ENCODE measurements at places on chromosomes 1 and 21.

- DNase-seq, result no peak
These were observed 74.3 kb upstream of the CAPZB start for GRCh38 chr1:19559641-19560040.

DNA sequence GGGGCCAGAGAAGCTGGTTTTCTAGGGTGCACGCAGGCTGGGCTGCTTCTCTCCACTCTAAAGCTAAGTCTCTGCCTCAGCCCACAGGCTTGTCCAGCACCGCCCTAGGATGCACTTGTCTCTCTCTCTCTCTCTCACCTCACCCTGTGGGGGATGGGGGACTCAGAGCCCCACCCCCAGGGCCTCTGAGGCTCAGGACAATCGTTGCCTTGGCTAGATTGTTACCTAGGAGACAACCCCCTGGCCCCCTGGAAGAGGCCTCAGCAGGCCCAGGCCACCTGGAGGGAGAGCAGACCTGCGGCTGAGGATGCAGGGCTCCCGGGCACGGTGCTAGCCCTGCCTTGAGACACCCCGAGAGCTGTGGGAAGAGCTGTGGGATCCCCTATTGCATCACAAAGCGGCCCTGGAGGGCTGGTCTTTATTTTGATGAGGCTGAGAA is at the start of gene ACTRT2:
TSS of gene ACTRT2 (plus strand) at position 235 of the 439 bp plus-strand sequence. CDS start 220 bp downstream, outside the sequence.
- no peak for DNase-seq

GRCh38 chr1:24093732-24094131 is 18.2 kb downstream of the MYOM3 start:
- no peak for DNase-seq

- DNase-seq, result no peak
These were observed 3.0 kb upstream of the PKN2 start for GRCh38 chr1:88680911-88681622.

GRCh38 chr1:16267690-16268180 is 30.8 kb upstream of the CPLANE2 start:
- DNase-seq, result no peak

- no peak for DNase-seq
These were observed 9.7 kb downstream of the MX1 start for GRCh38 chr21:41435706-41436105.

GRCh38 chr21:25081096-25081495 is 526.2 kb downstream of the MRPL39 start:
- DNase-seq, result no peak

- DNase-seq, result no peak
These were observed 363.7 kb downstream of the MATN1 start for GRCh38 chr1:30359539-30360220.

DNA sequence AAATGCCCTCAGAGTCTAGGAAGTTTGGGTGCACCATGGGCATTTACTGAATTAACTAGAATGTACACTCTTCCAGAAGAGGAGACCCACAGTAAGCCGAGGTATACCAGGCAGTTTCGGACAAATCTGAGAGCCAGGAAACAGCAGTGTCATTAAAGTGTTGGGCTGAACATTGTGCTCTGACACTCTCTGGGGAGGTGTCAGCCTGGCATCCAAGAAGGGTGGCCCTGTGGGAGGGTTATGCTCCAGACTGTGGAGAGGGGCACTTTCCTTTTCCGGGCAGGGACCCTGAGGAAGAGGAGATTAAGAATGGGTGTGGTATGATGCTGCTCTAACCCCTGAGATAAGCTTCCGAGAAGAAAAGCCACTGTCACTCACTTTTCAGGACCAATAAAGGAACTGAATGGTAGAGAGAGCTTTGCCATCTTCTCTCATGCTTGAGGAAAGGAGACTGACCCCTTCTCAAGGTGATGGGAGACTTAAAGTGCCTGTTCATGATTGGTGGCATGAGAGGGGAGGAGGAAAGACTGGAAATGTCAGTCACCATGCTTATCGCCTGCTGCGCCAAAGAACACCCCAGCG is 98.2 kb downstream of the UCK2 start:
- no peak for DNase-seq

GRCh38 chr21:36698981-36699545 is at the start of gene SIM2:
Gene SIM2, plus strand, starts transcription at chr21:36699115. Its CDS starts 632 bp downstream, at chr21:36699747.
- no peak for DNase-seq

- DNase-seq, result no peak
These were observed 15.1 kb upstream of the PIGV start for GRCh38 chr1:26772687-26773086.

GRCh38 chr1:201585093-201585483 is 46.2 kb downstream of the NAV1 start:
- no peak for DNase-seq

DNA sequence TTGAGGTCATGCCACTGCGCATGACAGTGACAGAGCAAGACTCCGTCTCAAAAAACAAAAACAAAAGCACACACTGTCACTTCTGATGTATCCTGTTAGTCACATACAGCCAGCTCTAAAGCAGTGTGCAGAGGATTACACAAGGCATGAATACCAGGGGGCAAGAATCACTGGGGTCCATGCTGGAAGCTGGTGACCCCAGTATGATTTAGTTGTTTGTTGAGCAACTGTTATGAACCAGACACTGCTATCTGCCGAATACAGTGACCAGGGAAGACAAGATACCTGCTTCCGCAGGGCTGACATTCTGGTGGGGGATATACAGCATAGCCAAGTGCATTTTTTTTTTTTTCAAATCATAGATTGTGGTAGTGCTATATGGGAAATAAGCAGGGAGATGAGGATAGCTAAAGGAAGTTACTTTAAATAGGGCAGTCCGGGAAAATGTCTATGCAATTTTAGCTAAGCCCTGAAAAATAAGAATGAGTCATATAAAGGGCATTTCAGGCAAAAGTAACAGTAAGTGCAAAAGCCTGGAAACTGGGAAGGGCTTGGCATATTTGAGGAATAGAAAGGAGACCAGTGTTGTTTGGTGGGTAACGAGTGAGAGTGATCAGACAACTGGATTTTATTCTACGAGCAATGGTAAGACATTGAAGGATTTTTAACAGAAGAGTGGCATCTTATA is 69.7 kb downstream of the ADSS2 start:
- DNase-seq, result no peak

DNA sequence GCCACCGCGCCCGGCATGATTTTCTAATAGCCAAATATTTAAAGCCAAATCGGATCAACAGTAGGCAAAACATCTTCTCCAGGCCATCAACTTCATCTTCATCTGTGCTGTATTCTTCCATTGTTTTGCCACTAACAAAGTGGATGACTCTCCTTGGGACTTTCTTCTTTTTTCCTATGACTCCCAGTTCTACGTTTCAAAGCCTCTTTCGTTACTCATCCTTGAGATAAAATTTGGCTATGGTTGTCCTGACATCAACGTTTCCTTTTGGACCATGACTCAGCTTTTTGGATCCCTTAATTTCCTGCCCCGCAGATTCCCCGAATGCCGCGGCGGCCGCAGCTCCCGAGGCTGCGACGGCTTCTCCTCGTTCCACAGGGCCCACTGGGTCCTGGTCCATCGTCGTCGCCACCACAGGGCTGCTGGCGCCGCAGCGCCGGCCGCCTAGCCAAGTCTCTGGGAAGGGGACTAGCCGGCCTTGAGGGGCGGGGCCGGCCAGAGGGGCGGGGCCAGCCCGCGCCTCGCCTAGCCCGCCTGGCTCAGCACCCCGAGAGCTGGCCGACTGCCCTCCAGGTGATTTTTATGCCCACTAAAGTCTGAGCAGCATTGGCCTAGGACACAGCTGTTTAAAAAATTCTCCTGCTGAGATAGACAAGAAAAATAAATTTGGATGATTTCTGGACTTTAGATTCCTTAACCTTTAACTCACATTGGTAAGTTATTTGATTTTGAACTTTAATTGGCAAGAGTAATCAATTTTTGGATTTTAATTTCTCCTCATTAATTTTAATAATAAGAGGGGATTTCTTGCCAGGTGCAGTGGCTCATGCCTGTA is 93.9 kb downstream of the ADCY10 start:
- DNase-seq, result no peak

GRCh38 chr1:172241540-172241939 is 178.9 kb upstream of the C1orf105 start:
- DNase-seq, result no peak

GRCh38 chr1:167922023-167922422 is 8.1 kb upstream of the ADCY10 start:
- DNase-seq, result no peak

- DNase-seq, result no peak
These were observed 37.4 kb upstream of the RGS16 start for GRCh38 chr1:182641561-182641960.

GRCh38 chr1:160453443-160453842 is 53.1 kb downstream of the VANGL2 start:
- no peak for DNase-seq

GRCh38 chr1:155250246-155250632 is 5.0 kb downstream of the ENTREP3 start:
- DNase-seq, result no peak

DNA sequence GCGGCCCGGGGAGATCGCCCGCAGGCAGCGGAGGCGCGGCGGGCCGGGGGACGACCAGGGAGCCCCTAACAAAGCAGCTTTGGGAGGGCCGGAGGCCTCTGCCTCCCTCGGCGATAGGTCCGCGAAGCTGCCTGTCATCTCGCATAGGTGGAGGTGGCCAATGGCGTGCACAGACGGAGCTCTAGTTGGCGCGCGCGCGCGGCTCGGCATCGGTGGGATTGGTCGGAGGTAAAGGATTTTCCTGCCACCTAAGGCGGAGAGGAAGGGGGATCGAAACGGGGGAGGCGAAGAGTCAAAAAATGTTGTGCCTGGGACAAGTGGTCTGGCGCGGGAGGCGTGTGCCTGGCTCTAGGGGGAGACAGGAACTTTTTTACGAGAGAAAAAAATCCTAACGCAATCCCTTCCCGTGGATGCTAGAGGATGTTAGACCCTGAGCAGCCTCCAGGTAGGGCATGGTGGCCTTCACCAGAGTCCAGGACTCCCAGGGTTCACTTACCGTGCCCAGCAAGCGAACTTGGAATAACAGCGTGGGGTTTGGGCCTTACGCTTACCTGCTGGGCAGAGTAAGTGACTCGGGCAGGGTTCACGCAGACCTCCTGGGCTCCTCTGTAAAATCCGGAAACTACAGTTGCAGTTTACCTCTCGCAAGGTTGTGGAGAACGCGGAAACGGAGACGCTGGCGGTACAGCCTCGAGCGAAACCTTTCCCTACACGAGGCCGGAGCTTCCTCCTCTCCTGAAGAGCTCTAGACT is 99.9 kb upstream of the SOD1 start:
- peak; percentile 81 for DNase-seq

DNA sequence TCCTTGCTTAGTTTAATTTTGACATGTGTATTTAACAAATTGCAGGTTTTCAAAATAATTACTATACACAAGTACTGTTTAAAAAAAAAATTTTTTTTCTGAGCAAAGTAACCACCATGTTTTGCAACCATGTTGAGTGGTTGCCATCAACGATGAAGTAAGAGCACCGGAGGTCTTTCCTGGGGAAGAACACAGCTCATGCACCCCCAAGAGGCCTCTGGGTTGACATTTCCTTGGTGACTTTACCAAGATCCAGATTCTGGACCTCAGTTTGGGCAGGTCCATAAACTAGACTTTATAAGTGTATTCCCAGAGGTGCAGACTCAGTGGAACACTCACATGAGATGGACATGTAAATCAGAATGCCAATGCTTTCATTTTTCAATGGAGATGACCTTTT is 36.8 kb upstream of the RALGPS2 start:
- no peak for DNase-seq
